Stimulated activated effector memory CD8-positive, alpha-beta T cell treated with anti-CD3 and anti-CD28 coated beads, Interleukin-12 subunit alpha, Interleukin-12 subunit beta, amount 100 ng/mL, for 72 hours (primary cell): ENCODE measurements at places on chromosomes 4 and X.

DNA sequence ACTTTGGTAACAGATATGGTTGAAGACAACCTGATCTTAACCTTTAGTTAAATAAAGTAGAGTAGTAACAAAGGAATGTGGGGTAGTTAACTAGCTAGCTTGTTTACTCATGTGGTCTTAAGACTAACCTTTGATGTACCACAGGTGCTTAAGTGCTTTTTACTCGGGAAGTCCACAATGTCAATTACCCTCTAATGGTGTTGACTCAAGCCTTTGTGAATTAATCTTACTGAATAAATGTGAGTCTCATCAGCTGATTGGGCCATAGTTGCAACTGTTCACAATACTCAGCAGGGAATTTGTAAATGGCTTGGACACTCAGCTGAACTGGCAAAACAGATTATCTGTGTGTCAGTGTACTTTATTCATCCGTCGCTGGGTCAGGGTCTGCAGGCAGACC is 119.0 kb upstream of the UGT8 start:
- no peak for DNase-seq

- no peak for DNase-seq
Observed at GRCh38 chr4:54840992-54841768, 183.4 kb downstream of the KIT start.

DNA sequence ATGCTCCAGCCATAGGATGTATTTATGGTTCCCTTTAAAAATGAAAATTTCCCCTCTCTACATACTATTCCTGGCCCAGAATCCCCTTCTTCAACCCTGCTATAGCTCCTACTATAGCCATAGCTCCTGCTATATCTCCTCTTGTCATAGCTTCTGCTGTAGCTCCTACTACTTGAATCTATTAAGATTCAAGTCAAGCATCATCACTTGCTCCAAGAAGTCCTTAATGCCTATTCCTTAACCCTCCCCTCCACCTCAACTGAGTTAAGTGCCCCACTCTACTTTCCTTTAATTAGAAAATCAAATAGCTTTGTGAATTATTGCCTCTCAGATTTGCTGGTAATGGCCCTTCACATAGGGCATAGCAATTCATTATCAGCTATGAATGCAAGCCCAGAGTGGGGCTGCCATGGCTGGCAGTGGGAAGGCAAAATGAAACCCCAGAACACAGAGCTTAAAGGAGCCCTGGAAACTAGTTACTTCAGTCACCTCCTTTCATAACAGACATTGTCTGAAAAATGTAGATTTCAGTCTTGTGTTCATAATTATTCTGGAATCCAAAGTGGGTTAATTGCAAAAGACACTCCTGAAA is 15.4 kb downstream of the OCIAD2 start:
- DNase-seq = no peak

DNA sequence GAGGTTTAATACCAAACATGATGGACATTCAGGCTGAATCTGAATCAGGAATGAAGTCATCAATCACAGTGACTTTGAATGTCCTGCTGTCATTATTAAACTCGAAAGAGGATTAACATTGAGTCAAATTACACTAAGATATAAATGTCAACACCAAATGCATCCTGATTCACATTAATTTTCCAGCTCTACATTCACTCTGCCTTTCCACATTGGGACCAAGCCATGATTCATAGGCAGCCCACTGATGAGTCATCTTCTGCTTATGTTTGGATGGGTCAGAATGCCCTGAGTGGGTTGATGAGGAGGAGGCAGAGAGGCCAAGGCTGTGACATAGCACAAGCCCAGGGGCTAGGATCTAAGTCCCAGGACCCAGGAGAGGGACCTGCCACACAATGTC is 247.6 kb upstream of the RPS6KA3 start:
- DNase-seq = no peak

- no peak for DNase-seq
Observed at GRCh38 chr4:8334786-8335460, 65.4 kb downstream of the HTRA3 start.

DNA sequence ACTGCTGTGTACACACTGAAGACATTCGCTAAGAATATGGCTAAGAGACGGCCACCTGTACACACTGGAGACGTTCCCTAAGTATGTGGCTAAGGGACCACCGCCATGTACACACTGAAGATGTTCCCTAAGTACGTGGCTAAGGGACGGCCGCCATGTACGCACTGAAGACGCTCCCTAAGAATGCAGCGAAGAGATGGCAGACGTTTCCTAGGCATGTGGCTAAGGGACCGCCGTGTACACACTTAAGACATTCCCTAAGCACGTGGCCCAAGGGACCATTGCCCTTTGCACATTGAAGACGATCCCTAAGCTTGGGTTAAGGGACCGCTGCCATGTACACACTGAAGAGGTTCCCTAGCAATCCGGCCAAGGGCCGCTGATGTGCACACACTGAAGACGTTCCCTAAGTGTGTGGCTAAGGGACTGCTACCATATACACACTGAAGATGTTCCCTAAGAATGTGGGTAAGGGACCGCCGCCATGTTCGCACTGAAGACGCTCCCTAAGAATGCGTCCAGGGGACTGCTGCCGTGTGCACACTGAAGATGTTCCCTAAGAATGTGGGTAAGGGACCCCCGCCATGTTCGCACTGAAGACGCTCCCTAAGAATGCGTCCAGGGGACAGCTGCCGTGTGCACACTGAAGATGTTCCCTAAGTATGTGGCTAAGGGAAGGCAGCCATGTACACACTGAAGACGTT is 36.7 kb downstream of the DHRSX start:
- no peak for DNase-seq

DNA sequence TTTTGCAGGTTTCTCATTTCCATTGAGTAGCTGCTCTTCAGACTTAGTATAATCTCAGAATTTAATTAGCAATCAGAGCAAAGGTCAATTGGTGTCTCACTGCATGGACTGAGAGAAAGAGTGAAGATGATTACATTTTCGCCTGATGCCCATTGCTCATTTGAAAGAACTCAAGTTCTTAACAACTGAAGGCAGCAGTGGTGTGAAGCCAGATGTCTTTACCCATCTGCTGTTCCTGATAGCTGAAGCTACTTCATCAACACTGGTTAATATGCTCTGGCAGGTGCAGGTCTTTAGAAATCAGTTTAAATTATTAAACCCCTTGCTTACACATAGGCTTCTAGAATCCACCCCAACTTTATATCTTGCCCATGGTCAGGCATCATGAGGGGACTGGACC is 64.5 kb upstream of the FRAS1 start:
- no peak for DNase-seq

- no peak for DNase-seq
Observed at GRCh38 chr4:833156-833555, 7.2 kb upstream of the CPLX1 start.

- no peak for DNase-seq
Observed at GRCh38 chrX:103927030-103927429, 35.4 kb upstream of the TMSB15B start.
